Psoas muscle (tissue), 8 donors: ENCODE measurements at places on chromosomes 3 and 15.

DNA sequence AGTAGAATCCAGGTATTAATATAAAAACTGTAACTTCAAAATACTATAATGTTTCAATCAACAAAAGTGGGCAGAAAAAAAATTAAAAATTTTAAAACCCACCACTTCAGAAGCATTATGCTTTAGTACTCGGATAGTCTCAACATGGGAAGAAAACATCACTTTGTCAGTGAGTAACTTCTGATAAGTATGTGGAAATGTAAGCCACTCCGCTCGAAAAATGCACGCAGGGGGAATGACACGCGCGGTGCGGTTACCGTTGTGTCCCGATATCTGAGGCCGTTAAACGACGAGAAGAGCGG lies 656 bp downstream of the NGLY1 start:
- no peak for DNase-seq

DNA sequence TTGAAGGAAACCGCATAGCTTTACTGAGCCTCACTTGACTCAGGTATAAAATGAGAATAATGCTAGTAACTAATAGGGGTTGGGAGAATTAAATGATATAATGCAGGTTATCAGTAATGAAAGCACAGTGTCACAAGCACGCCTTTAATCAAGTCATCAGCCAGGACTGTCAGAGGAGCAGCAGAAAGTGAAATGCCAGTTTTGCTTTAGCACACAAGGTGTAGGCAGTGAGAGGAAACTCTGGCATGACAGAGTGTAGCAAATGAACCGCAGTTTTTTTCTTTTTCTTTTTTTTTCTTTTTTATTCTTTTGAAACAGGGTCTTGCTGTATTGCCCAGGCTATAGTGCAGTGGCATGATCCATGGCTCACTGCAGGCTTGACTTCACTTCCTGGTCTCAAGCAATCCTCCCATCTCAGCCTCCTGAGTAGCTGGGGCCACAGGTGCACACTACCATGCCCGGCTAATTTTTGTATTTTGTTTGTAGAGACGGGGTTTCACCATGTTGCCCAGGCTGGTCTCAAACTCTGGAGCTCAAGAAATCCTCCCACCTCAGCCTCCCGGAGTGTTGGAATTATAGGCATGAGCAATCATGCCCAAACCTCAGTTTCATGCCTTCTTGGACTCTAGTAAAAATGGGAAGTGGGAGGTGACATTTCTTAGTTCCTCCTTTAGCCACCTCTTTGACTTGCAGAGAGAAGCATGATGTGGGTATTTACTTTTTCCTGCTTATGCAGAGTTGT lies 9.7 kb upstream of the SCAANT1 start:
- DNase-seq = no peak

DNA sequence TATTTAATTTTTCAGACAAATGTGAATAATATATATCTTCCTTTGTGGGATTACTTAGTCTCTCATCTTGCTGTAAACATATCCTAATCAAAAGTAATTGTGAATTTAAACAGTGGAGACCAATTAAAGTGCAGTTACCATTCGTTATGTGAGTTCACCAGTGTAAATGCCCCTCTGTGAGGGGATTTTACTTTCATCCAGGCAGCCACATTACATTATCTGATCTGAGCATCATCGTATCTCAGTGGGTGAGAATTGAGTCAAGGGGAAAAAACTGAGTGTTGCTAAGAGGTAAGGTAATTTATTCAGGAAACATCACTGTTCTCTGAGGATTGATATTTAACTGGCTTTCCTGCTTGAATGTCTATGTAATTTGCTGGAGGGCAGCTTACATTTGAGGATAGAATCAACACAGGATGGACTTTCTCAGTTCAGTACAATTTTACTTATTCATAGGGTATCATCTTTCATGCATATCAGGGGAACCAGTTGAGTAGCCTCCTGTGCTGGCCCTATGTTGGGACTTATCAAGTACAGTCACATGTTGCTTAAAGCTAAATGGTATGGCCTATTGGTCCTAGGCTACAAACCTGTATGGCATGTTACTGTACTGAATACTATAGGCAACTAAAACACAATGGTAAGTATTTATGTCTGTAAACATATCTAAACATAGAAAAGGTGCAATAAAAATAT lies 219.7 kb downstream of the CD47 start:
- no peak for DNase-seq

GRCh38 chr3:100438623-100438974 lies 37.3 kb downstream of the LNP1 start:
- DNase-seq = no peak

- no peak for DNase-seq
Measured at GRCh38 chr15:58423831-58424608, 7.8 kb upstream of the LIPC start.

DNA sequence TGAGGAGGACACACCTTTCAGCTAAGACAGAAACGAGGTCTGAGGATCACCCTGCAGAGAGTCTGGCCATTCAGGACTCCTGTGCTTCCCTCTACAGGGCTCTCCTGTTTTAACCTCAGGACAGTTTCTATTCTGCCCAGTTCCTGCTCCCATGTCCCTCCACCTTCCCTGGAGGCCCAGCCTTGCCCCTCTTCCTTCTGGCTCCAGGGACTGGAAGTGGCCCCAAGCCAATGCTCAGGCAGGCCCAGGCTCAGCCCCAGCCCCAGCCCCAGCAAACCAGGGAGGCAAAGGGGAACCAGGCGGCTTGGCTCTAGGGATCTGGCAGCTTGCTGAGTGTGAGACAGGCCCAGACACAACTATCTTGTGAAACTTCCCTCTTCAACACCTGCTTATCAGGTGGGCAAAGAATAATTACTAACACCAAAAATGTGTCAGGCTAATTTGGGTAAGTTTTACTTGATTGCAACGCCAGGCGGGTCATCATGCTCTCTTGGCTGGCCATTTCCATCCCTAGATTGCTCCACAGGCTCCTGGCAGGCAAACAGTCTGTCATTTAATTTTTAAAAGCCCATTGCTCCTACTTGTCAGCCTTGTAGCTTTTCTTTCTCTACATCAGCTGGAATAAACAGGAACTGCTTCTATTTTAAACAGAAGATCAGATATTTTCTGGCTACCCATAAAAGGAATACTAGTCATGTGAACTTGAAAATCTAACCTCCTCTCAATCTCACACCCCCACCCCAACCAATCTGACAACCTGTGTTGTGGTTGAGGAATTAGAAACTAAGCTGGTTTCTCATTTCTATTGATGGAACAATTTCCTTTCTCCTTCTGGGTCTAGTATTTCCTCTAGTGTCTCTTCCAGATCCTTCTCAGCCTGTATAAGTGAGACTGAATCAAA lies 33.5 kb downstream of the UPK1B start:
- DNase-seq = no peak

- no peak for DNase-seq
Measured at GRCh38 chr15:22893081-22893480, 54.6 kb downstream of the NIPA2 start.

- no peak for DNase-seq
Measured at GRCh38 chr3:66536791-66537190, 36.0 kb upstream of the LRIG1 start.

DNA sequence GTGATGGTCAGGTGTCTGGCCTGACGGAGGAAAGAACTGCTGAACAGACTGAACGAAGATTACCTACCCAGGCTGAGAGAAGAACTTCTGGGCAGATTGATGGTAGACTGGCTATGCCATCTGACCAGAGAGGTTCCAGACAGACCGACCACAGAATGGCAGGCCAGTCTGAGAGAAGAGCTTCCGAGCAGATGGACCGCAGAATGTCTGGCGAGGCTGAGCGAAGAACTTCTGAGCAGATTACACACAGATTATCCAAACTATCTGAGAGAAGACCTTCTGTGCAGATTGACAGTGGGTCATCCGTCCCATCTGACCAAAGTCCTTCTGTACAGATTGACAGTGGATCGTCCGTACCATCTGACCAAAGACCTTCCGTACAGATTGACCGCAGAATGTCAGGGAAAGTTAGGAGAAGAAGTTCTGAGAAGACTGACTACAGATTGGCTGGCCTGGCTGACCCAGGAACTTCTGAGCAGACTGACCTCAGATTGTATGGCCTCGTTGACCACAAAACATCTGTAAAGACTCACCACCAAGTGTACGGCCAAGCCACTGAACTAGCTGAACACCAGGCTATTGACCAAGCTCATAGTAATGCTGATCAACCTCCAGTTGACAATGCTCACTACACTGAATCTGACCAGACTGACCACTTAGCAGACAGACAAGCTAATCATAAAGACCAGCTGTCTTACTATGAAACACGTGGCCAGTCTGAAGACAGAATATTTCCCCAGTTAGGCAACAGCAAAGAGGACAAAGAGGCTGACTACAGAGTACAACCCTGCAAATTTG lies 812 bp downstream of the TEX55 start:
- DNase-seq = no peak

GRCh38 chr3:187995667-187996066 lies 158.3 kb upstream of the LPP start:
- no peak for DNase-seq

DNA sequence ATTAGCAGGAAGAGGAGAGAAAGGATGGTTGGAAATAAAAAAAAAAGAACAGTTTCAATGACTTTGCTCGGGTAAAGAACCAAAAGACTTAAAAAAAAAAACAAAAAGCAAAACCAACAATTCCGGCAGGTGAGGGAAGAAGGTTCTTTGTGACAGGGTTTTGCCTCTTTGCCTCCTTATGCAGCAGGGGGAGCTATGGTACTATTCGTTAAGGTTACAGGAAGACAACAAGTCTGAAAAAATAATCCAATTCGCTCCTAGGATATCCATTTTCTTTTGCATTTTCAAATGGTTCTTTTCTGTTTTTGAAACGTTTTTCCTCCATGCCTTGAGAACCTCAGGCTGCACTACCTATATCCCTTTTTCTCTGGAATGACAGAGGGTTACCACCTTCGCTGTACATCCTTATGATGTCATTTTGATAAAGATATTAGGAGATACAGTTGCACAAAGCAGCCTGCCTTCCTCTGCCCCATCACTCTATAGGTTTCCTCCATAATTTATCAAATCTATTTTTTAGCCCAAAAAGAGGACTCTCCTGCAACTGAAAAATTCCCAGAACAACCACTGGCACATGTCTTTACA lies 55.0 kb downstream of the CFAP20DC start:
- no peak for DNase-seq

- DNase-seq = no peak
Measured at GRCh38 chr3:11593318-11594034, 50.2 kb downstream of the VGLL4 start.

DNA sequence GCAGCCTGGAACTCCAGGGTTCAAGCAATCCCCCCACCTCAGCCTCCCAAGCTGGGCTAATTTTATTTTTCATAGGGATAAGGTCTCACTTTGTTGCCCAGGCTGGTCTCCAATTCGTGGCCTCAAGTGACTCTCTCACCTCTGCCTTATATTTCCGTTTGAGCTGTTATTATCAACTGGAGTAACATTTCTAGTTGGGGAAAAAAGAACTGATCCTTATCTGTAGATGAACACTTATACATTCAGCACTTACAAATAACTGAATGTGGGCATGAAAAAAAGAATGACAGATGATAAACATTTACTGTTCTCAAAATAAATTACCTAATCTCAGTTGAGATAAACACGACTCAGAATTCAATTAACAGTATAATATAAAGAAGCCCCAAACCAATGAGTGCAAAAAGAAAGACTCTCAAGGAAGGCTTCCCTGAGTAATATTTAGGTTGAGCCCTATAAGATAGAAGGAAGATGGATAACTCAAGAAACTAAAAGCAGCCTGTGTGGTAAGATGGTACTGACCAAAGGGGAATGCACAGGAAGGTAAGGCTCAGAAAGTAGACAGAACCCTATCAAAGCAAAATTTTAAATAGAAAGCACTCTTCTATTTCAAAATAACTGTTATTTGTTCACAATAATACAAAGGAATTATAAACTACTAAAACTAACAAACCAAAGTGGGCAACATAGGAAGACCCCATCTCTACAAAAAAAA lies 11.8 kb downstream of the UBE3A start:
- DNase-seq = no peak

- no peak for DNase-seq
Measured at GRCh38 chr3:63056932-63057331, 181.7 kb upstream of the CADPS start.

DNA sequence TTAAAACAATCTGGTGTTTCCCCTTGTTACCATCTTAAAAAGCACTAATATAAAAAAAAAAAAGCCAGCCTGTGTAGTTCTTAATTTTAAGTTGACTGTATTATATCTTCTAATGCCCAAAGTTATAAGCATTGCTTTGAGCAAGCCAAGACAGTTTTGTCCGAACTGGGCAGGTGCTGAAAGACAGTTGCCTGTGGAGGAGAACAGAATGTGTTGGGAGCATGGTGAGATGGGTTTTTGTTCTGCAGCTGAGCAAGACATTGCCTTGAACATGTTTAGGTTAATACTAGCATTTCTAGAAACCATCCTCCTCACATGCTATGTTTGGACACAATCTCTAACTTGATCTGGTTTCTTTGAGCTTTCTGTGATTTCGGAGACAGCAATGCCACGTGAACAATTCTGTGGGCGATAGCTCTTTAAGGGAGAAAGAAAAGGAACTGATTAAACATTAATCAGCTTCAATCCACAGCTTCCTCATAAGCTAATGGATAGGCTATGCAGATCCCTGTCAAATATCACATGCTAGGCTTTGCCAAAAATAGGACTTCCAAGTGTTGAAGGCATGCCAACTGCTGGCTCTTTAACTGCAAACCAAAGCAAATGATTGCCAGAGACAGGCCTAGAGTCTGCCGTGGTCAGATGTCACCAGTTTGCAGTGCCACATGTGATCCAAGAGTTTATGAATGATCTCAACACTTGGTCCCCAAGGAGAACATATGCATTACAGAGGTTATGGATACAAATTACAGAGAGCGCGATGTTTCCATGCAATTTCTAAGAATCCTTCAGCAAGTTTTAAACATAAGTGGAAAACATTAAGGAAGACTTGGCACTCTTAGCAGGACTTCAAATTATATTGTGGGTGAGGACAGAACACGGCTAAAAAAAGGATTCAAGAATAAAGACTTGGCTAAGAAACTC lies 428.1 kb downstream of the ROBO2 start:
- DNase-seq = no peak

DNA sequence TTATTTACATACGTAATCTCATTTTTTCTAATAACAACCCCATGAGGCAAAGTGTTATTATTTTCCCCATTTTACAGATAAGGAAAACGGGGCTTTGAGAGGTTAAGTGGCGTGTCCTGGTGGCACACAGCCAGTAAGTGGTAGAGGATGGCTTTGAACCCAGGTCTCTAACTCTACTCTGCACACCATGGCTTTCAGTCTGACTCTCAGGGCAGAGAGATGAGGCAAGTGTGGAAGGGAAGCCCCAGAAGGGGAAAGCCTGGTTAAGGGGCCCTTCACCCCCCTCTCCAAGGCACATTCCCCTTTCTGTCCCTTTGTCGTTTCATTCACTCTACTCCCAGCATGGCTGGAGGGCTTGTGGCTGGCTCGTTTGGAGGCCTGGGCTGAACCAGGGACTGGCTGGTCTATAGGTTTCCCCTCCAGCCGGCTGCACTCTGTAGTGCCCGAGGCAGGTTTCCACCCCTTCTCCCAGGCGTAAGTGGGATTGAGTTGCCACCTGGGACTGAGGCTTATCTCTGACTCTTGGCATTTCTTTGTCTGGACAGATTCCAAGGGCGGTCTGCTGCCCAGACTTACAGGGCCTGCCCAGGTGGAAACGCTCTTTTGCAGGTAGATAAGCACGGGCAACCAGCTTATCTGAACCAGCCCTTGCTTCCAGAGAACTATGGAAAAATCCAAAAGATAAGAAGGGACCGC lies 12.1 kb downstream of the SEMA4B start:
- DNase-seq = no peak

GRCh38 chr3:84772841-84773240 lies 185.9 kb upstream of the CADM2 start:
- no peak for DNase-seq
